Skeletal muscle tissue (tissue), 5 donors: ENCODE measurements at places on chromosomes 16 and 17. TPM values are rescaled to one million over a fixed set of nuclear protein-coding genes. Genes with fewer than 3 reads are reported as not detected.

CDC42EP4 gene
- total RNA-seq, result 18.8 TPM

ACE gene
- total RNA-seq, result 7.8 TPM

C16orf89 gene
- total RNA-seq, result 2.1 TPM

KNOP1 gene
- total RNA-seq, result 11.5 TPM

RND2 gene
- total RNA-seq, result under 0.01 TPM

SLC16A5 gene
- 4.2 TPM for total RNA-seq

PDIA2 gene
- total RNA-seq, result under 0.01 TPM
